Osteoblast (primary cell): ENCODE measurements at places on chromosomes 4 and X.
A peak's percentile ranks its signal among the peaks of the same experiment; 100 is the strongest.

- no peak for DNase-seq
These were observed 39.6 kb downstream of the DGKK start for GRCh38 chrX:50430917-50431575.

DNA sequence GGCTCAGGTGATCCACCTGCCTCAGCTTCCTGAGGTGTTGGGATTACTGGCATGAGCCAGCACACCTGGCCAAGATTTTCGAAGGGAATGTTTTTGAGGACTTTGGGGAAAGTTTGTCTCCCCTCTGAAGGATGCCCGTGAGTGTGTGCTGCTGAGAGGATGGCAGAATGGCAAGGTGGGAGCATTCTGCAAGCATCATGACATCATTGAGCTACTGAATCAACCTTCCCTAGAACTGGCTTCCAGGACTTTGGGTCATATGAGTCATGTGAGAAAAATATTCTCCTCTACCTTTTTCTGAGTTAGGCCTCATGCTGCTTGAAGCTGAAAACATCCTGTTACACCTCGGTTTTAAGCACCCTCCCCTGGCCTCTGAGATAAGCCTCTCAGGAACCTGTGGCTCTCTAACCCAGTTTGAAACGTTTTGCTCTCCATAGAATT, 31.0 kb downstream of the TMEM131L start:
- no peak for DNase-seq

GRCh38 chrX:48890296-48890925, 7.2 kb downstream of the TIMM17B start:
- DNase-seq, result peak; percentile 50

DNA sequence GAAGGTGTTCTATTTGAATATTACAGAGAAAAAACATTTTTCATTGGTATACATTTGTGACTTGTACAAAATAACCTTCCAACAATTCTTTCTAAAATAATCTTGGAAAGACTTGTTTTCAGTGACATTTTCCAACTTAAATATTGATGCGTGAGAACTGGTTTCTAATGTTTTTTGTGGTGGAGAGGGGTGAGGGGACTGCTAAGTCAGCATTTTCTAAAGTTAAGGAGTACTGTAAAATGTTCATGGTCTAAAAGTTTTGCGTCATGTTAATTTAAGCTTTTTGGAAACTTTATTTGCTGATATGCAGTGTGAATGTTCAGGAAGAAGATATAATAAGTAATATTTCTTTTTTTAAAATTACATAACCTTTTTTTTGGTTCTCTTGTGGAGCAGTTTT, 229.3 kb downstream of the MAGEB5 start:
- no peak for DNase-seq

GRCh38 chr4:154082760-154083535, 294.1 kb upstream of the SFRP2 start:
- no peak for DNase-seq

GRCh38 chr4:149498246-149498645, 317.4 kb downstream of the IQCM start:
- no peak for DNase-seq

DNA sequence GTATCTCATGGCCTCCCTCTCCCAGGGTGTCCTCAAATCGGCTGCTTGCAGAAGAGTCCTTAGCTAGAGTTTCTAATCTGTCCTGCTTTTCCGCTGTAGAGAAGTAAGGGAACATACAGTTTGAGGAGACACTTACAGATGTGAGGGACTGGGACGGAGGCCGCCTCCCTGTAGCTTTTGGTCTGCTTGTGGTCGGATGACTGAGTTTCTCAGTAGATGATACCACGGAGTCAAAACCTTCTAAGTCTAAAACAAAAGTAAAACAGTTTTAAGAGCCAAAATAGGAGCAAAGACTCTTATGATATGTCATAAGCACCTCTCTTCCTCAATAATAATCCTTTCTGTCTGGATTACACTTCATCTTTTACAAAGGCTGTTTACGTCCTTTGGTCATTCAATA, 34.5 kb upstream of the MAP3K15 start:
- no peak for DNase-seq

- DNase-seq, result no peak
These were observed 17.0 kb upstream of the MAGED1 start for GRCh38 chrX:51876441-51876840.

GRCh38 chrX:66074920-66075879, 35.3 kb upstream of the VSIG4 start:
- DNase-seq, result no peak

DNA sequence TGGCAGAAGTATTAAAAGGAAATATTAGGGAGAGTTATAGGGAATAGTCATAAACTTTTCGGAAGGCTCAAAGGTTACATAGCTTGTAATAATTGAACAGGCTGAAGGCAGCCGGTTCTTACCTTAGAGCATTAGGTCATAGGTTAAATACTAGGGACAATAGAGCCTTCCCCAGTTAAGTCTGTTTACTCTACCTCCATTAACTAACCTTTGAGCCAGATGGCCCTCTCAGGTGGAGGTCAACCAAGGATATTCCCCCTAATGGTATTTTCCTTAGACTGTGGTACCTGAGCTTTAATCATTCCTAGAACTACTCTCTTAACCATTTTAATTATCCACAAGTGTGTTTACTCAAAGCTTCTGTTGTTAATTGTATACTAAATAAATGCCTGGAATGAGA, 920.9 kb upstream of the PABPC4L start:
- DNase-seq, result no peak

DNA sequence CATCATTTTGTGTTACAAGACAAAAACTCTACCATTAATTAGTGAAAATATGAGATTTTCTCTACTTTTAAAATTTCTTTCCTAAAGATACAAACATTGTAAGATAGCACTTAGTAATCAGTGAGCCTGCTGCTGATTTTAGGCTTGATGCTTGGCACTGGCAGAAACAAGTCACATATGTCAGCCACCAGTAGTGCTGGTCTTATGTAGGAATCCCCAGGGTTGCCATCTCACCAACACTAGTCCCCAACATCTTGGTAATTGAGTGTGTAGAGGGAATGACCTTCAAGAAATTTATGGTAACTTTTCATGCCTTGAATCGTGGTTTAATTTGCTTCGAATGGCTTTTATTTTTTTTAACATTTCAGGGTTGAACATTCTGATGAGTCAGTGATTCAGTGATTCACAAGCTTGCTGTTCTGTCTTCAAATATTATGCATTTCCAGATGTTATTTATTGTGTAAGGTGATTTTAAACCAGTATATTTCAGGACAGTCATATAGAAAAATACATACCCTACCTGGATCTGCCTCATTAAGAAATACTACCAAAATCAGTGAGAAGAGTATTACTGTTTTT, 11.9 kb downstream of the EXOC1 start:
- DNase-seq, result no peak

DNA sequence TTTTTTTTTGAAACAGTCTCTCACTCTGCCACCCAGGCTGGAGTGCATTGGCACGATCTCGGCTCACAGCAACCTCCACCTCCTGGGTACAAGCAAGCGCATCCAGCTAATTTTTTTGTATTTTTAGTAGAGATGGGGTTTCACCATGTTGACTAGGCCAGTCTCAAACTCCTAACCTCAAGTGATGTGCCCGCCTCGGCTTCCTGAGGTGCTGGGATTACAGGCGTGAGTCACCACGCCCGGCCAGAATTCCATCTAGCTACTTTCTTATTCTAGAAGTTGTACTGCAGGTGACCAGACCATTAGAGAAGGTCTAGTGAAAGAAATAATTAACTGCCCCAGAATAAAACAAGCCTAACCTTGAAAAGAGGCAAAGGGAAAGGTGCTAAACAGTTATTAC, 2.3 kb downstream of the LRBA start:
- DNase-seq, result no peak

DNA sequence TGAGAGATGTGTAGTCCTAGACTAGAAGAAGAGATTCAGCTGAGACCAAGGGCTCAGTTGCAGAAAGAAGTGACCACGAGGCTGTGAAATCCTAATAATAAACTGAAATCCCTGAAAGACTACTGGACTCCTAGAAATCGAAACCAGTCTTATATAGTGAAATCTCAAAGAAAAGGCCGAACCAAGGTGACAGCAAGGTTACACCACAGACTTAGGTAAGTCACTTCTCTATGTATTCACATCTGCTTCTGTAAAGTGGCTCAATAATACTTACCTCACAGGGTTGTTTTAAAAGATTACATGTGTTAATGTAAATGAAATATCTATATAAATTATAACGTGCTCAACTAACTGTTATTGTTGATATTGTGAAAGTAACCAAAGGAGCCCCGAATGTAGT, 60.3 kb downstream of the ARSJ start:
- DNase-seq, result no peak

GRCh38 chr4:140309124-140309870, 64.1 kb upstream of the SCOC start:
- no peak for DNase-seq

GRCh38 chr4:135192751-135193535, 991.4 kb upstream of the PABPC4L start:
- peak; percentile 62 for DNase-seq

GRCh38 chr4:152935631-152936445, at the start of gene FHDC1:
Gene FHDC1, plus strand, starts transcription at chr4:152936323. Its CDS starts 6,735 bp downstream, at chr4:152943058.
- peak; percentile 92 for DNase-seq

DNA sequence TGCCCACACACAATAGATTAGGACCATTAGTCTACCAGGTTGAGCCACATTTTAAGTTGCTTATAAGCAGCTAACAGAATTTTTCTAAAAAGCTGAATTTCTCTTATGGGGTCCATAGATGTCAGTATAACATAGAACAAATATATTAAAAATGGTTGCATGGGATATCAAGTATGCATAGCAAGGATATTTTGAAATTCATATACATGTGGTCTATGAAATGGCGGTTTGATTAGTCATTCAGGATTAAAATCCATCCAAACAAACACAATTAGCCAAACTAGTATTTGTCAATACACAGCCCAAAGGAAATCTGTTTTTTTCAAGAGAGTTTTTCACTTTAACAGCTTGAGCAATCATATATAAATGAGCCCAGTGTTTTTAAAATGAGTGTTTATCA, 33.5 kb upstream of the AMOT start:
- DNase-seq, result no peak

- DNase-seq, result no peak
These were observed 18.9 kb downstream of the ZNF275 start for GRCh38 chrX:153352858-153353257.

DNA sequence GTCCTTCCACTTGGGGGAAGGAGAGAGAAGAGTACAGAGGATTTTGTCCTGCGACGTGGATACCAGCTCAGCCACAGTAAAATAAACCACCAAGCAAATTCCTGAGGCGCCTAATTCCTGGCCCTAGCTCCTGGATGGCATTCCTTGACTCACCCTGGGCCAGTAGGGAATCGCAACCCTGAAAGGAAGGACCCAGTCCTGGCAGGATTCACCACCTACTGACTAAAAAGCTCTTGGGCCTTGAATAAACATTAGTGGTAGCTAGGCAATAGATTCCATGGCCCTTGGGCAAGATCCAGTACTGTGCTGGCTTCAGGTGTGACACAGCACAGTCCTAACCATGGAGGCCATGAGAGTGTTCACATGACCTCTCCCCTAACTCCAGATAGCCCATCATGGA, 45.6 kb downstream of the GABRA3 start:
- DNase-seq, result no peak

GRCh38 chrX:14915596-14915995, 42.4 kb downstream of the MOSPD2 start:
- no peak for DNase-seq

DNA sequence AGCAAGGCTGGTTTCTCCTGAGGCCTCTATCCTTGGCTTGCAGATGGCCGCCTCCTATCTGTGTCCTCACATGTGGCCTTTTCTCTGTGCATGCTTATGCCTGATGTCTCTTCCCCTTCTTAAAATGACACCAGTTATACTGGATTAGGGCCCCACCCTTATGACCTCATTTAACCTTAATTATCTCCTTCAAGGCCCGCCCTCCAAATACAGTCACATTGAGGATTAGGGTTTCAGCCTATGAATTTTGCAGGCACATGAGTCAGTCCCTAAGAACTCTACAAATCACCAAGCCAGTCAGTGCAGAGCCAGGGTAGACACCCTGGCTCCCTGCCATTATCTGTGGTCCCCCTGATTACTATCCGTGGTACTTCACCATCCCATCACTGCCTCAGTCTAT, 51.6 kb downstream of the MAML3 start:
- no peak for DNase-seq

GRCh38 chr4:176302283-176303275, 17.2 kb upstream of the SPCS3 start:
- DNase-seq, result peak; percentile 89

DNA sequence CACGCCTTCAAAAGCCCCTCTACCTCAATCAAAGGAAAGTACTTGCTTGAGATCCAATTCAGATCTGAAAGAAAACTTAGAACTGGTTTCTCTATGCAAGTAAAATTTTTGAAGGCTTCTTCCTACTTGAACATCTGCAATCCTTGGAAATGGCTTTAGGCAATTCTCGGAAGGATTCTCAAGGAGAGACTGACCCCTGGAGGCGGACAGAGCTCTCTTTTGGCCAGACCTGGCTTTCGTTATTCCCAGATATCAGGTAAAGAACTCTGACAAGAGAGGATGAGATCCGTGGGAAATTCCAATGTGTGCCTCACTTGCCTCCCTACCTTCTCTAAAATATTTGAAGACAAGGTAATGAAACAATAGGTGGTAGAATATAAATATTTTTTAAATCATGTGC, 670.3 kb upstream of the FAM241A start:
- no peak for DNase-seq

DNA sequence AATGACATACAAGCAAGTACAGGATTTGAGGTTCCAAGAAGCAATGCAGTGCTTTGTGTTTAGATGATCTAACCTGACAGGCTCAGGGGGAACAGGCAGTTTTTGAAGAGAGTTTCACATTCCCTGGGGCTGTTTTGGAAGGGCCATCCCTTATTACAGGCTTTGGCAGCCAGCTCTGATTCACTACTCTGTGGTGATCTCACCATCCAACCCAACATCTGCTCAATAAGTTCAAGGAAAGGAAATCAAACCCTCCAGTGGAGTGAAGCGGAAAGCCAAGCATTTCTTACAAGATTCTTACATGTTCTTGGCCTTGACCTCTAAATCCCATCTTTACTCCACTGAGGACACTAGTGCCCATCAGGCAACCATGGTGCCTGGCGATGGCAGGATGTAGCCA, 7.5 kb downstream of the IDS start:
- DNase-seq, result peak; percentile 87

- DNase-seq, result no peak
These were observed 44.6 kb upstream of the FGFBP2 start for GRCh38 chr4:16007471-16008095.

- peak; percentile 91 for DNase-seq
These were observed 73.9 kb downstream of the IRF2 start for GRCh38 chr4:184400375-184400870.

- peak; percentile 60 for DNase-seq
These were observed 956 bp downstream of the TAPT1 start for GRCh38 chr4:16225167-16225862.

- DNase-seq, result no peak
These were observed 1429.2 kb upstream of the AGA start for GRCh38 chr4:178871476-178871875.

DNA sequence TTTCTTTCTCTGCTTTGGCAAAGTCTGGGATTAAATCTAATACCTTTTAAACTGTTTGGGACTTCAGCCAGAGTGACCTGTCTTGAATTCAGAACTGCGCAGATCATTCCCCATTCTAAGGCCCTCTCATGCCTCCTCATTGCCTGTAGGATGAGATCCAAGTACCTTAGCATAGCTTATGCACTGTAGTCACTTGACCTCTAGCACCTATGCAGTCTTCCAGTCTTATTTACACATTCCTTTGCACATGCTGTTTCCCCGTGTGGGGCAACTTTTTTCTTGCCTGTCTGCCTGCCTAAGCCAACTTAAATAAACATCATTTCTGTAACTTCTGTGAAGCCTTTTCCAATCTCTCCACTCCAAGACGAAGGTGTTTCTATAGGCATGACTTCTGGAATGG, 68.4 kb downstream of the AR start:
- DNase-seq, result no peak

GRCh38 chrX:16018291-16018690, 105.1 kb upstream of the GRPR start:
- no peak for DNase-seq
